CD4-positive, alpha-beta T cell treated with Interleukin-17A for 1 hour (primary cell): ENCODE measurements at places on chromosomes 3 and 15.
A peak's percentile ranks its signal among the peaks of the same experiment; 100 is the strongest.

DNA sequence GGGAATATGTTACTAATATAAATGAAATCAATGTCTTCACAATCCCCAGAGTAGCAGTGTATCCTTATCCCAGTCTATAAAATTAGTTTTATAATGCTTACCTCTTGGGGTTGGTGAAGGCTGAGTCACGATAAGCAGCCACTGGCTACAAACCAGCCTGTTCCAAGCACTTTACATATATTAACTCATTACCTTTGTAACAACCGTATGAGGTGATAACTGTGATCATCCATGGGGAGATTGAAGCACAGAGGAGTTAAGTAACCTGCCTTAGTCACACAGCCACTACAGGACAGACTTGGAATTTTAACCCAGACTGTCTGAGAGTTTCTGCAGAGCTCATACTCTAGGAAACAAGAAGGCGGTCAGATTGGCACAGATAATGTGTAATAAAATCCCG, 43.3 kb upstream of the MITF start:
- DNase-seq, result no peak

DNA sequence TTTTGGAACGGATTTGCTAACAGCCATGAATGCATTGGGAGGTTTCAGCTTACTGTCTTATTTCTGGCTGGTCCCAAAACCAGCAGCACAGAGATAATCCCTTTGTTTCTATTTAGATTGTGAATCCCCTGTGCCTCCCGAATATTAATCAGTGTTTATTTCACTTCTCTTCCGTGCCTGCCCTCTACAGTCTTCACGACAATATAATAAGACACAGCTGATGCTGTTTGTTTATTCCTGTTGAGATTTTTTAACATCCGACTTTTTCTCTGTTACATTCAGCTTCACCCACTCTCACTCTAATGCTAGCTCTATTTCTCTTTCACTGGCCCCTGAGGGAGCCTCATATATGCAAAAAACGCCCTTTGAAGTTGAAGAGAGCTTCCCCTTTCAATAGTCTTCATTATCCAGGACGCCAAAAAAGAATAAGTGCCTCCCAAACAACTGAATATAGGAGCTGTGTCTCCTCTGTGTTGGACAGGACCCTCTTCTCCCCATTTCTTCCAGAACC, 995.3 kb downstream of the ROBO2 start:
- no peak for DNase-seq

GRCh38 chr3:24401811-24402185, 92.9 kb downstream of the THRB start:
- no peak for DNase-seq

DNA sequence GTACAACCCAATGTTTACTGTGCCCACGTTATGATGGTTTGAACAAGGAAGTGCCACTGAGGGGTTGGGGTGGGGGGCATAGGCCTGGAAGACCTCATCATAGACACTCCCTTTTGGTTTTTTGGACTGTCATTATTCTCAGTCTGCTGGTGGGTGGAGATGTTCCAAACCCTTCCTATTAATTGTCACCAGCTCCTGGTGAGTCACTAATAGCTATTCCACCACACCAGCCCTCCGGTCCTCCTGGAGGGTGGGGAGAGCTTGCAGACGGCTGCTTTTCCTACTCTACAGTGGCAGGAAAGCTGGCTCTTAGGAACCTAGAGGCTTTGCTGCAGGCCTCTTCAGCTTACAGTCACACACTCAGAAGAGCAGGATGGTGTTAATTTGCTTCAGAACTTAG, 9.0 kb upstream of the COPG1 start:
- no peak for DNase-seq

DNA sequence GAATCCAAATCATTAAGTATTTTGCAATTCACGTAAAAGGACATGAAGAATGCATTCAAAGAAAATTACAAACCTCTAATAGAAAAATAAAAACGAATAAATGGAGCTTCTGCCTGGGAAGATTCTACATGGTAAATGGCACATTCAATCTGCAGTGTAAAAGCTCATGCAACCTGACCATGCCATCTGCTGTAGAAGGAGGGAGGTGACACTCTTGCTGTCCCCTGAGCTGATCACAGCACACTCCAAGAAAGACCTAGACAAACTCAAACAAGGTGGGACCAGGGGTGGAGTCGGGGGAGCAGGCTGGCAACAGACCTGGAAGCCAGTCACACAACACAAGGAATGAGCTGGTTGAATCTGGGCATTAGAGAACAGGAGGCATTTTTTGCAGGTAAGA, 101.8 kb downstream of the BDH1 start:
- no peak for DNase-seq

GRCh38 chr3:184546252-184546651, 15.3 kb upstream of the EPHB3 start:
- DNase-seq, result no peak

DNA sequence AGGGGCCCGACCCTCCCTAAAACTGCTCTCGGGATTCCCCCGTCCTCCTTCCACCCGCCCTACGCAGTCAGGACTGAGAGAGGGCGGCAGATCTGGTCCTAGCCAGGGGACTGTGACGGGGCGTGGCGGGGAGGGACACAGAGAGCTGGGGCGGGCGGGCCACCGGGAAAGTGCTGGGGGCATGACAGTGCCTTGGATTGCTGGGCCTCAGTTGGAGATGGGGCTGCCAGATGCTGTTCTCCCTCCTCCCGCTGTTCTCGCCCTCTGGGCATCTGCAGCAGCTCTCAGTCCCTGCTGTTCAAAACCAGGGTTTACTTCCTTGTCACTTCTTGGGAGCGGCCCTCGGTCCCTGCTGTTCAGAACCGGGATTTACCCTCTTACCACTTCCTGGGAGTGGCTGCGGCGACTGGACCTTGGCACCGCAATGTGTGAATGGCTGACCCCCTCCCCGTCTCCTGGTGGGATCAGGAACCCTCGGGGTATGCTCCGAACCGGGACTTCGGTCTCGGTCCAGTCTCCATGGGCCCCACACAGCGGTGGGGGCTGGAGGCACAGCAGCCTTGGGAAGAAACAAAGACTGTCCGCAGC, 1.8 kb upstream of the RPP25 start:
- no peak for DNase-seq

- DNase-seq, result no peak
Observed at GRCh38 chr3:14110699-14111098, 14.0 kb downstream of the CHCHD4 start.

GRCh38 chr3:157868196-157868595, 238.0 kb downstream of the SHOX2 start:
- no peak for DNase-seq

GRCh38 chr3:128374746-128375445, 91.8 kb downstream of the DNAJB8 start:
- DNase-seq, result no peak

GRCh38 chr3:112074616-112075497, 11.3 kb upstream of the C3orf52 start:
- DNase-seq, result peak; percentile 59

GRCh38 chr15:99324082-99324620, 72.9 kb downstream of the LRRC28 start:
- DNase-seq, result no peak

- no peak for DNase-seq
Observed at GRCh38 chr3:142888099-142888480, 793 bp downstream of the PCOLCE2 start.

DNA sequence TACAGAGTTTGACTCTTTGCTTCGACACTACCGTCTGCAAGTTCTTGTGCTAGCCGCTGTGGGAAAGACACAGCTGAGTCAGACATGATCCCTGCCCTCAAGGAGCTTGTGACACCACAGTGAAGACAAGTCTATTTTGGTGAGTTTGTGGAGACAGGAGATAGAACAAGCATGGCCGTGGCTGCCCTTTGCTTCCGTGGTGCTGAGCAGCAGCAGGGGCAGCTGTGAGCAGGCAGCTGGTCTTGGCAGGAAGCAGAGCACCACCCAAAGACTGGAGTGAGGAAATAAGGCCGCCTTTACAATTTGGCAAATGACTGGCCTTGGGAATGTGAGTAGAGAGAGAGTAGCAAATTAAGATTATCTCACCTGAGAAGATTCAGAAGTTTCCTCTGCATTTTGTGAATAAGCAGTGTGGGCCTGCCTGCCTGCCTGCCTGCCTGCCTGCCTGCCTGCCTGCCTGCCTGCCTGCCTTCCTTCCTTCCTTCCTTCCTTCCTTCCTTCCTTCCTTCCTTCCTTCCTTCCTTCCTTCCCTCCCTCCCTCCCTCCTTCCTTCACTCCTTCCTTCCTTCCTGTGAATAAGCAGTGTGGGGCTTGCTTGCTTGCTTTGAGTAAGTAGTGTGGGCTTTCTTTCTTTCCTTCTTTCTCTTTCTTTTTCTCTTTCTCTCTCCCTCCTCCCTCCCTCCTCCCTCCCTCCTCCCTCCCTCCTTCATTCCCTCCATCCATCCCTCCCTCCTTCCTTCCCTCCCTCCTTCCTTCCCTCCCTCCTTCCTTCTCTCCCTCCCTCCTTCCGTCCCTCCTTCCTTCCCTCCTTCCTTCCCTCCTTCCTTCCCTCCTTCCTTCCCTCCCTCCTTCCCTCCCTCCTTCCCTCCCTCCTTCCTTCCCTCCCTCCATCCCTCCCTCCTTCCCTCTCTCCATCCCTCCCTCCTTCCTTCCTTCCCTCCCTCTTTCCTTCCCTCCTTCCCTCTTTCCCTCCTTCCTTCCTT, 1.6 kb upstream of the GCNT3 start:
- DNase-seq, result no peak

- no peak for DNase-seq
Observed at GRCh38 chr3:28901018-28901417, 379.9 kb upstream of the RBMS3 start.

GRCh38 chr3:178063461-178063860, 472.8 kb upstream of the KCNMB2 start:
- no peak for DNase-seq

- no peak for DNase-seq
Observed at GRCh38 chr3:95356764-95357501, 1294.1 kb downstream of the NSUN3 start.

DNA sequence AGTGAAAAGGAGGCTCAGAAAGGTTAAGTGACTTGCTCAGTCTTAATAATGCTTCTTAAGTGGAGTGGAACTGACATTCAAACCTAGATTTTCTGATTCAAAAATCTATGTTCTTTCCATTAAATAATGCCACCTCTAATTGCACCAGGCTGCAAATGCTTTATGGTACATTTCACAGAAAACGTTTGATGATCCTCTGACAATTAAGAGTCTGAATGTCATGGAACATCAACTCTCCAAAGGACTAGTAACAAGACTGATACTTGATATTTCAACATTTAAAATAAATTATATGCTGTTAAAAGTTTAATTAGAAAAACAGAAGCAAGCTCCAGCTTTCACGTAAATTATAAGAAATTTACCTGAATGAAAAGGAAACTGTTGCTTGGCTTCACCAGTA, 151.5 kb downstream of the TBL1XR1 start:
- DNase-seq, result no peak

DNA sequence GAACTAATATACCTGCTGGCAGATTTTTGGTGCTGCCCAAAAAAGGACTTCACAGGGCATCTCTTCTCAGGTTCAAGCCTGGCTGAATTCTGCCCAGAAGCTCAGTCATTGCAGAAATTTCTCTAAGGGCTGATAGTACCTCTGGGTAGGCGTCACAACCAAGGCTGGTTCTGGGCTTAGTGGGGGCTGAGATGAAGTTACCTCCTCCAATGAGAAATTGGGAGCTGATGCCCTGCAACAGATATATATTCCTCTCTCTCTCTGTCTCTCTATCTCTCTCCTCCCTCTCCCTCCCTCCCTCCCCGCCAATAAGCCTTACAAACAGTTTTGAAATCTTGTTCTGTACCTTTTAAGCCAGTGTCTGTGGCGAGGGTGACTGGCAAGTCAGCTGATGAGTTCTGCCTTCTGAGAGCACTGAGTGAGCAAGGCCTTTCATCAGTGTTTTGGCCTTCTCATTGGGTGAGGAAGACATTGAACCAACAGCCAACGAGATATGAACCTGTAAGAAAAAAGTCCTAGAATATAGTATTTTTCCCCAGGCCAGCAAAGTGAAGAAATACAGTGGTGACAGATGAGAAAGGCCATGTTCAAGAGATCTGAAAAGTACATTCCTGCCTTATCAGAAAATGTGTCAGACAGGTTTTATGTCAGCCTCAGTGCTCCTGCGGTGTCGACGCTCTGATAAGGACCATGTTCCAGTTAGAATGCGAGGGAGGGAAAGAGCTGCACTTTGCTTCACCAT, 45.5 kb downstream of the TMEM39A start:
- no peak for DNase-seq

GRCh38 chr3:197031315-197032285, 2.0 kb upstream of the MELTF start:
- peak; percentile 20 for DNase-seq

DNA sequence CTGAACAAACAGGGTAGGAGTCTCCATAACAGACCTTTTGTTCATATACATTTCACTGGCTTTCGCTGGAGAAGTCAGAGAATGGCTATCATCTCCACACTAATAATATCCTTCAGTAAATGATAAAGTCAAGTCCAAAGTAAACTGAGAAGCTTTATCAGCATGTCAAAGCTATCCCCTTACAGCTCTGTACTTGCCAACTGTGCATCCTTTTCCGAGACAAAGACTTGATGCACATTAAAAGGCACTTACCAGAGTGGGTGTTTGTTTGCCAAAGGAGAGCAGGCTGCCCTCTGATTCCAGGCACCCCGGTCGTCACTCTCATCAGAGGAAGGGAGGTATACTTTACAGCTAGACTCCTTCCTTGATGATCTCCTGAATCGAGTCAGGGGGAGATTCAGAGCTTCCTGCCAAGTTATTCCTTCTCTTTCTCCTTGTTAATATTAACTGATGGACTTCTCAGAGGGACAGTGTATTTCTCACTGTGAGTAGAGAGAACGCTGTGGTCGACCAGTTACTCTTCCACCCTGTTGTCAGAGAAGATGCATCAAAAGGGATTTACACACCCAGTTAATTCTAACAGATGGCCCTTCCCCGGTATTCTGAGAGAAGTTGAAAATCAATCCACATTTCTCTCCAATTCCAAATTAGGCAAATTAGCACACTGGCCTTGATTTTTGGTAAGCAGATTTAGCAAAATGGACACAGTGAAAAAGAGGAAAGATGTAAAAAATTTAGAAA, 504.7 kb upstream of the NR2F2 start:
- DNase-seq, result no peak

GRCh38 chr3:85142626-85143025, 183.8 kb downstream of the CADM2 start:
- no peak for DNase-seq

- no peak for DNase-seq
Observed at GRCh38 chr15:99385865-99386264, 134.6 kb downstream of the LRRC28 start.

DNA sequence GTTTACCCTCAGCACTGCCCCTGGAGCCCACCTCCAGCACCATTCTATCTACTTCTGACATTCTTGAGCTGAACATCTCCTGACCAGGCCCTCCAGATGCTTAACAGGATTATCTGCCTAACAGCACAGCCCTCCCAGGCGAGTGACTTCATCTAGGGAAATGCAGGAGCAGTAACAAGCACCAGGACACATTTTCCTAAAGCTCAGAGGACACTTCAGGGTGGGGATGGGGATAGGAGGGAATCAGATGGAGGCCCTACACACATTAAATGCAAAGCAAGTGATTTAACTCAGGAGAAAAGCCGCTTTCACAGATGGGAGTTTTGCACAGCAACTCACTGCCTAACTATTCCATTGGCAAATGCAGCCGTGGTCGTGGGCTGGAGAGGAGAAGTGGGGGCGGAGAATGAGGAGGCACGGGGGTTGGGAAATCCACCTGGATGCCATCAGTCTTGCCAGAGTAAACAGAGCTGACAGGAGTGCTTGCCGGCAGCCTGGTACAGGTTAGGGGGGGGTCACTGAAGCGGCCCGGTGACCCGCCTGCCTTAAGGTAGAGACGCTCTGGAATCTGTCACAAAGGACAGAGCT, 21.3 kb upstream of the BNC1 start:
- no peak for DNase-seq
